ENCODE measurements at places on chromosomes 2 and 18. TPM values are rescaled to one million over a fixed set of nuclear protein-coding genes. Genes with fewer than 3 reads are reported as not detected.

SEPTIN10 gene
- 86.8 TPM for total RNA-seq

LANCL1 gene
- total RNA-seq, result 35.9 TPM

ASTL gene
- 0.79 TPM for total RNA-seq

DNA sequence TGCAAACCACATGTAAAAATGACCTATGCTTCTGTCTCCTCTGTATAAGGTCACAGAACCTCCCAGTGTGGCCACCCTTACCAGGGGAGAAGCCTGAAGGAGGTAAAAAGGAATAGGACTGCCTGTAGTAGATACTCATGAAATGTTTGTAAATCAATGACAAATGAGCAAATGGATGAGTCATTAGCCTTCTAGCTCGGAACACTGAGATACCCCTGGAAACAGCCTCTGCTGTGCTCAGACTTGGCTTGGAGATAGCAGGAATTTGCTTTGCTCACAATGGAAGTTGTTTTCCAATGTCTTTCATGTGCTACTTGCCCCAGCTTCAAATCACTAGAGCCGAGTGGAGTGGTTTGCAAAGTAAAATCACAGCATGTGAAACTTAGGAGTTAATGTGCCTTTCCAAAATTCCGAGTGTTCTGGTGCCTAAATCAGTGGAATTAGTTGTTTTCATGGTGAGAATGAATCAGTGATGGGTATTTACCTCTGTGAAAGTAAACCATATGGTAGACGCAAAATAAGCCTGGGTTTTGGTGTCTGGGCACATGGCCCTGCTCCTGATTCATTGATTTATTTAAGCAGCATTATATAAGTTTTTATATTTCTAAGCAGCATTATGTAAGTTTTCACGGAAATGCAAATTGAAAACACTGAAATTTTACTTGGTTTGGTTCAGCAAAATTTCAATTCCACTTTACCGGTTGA is 154.0 kb upstream of the MAP3K20 start:
- H3K4me3 ChIP-seq, result no peak overlapping the region
- no peak overlapping the region for H3K27ac ChIP-seq
- H3K36me3 ChIP-seq, result no peaks in the 10 kb centered on the region
- DNase-seq, result no peak
- no peaks in the 10 kb centered on the region for H3K4me1 ChIP-seq
- H3K27me3 ChIP-seq, result no peaks in the 10 kb centered on the region

DNA sequence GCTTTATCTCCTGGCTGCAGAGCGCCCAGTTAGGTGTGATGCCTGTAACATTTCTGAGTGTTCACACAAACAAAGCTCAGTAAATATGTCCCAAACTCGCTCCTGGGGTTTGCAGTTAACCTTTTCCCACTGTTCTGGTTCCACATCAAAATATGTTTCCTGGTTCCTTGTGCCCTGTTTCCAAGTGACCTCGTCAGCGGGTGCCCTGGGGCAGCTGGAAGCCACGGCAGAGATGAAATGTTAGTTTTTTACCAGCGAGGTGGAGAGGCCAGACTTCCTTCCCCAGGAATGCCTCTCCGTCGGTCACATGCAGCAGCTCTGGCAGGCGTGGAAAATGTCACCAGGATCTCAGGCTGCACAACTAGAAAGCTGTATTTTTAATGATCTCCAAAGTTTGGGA is 18.2 kb downstream of the NFATC1 start:
- H3K4me3 ChIP-seq, result no peak overlapping the region
- peak overlapping the region; percentile 60 for H3K27ac ChIP-seq
- peaks cover 3% of the 10 kb centered on the region for H3K36me3 ChIP-seq

GRCh38 chr2:88698027-88698413 is 6.5 kb downstream of the RPIA start:
- H3K4me1 ChIP-seq, result peaks cover 43% of the 10 kb centered on the region
- peaks cover 25% of the 10 kb centered on the region for H3K36me3 ChIP-seq
- no peak overlapping the region for H3K4me3 ChIP-seq
- H3K27ac ChIP-seq, result no peak overlapping the region
- no peaks in the 10 kb centered on the region for H3K27me3 ChIP-seq
- DNase-seq, result no peak

- H3K4me3 ChIP-seq, result no peak overlapping the region
- peaks cover 8% of the 10 kb centered on the region for H3K27me3 ChIP-seq
- peaks cover 11% of the 10 kb centered on the region for H3K36me3 ChIP-seq
- DNase-seq, result no peak
- no peak overlapping the region for H3K27ac ChIP-seq
- H3K4me1 ChIP-seq, result peaks cover 36% of the 10 kb centered on the region
Observed at GRCh38 chr18:10289951-10290637, 164.3 kb upstream of the APCDD1 start.

- H3K27me3 ChIP-seq, result no peaks in the 10 kb centered on the region
- no peak overlapping the region for H3K4me3 ChIP-seq
- H3K27ac ChIP-seq, result no peak overlapping the region
- peaks cover 3% of the 10 kb centered on the region for H3K36me3 ChIP-seq
- no peak for DNase-seq
Observed at GRCh38 chr18:48640566-48641270, 101.9 kb downstream of the CTIF start.

- H3K4me3 ChIP-seq, result no peak within 1 kb of the TSS
- H3K4me1 ChIP-seq, result peaks cover 6% of the 10 kb centered on the region
- H3K36me3 ChIP-seq, result no peaks in the 10 kb centered on the region
- H3K27me3 ChIP-seq, result no peaks in the 10 kb centered on the region
- H3K27ac ChIP-seq, result no peak within 1 kb of the TSS
Observed at GRCh38 chr18:43115076-43115921, at the start of gene RIT2. Gene RIT2 (minus strand): TSS chr18:43115685.

DNA sequence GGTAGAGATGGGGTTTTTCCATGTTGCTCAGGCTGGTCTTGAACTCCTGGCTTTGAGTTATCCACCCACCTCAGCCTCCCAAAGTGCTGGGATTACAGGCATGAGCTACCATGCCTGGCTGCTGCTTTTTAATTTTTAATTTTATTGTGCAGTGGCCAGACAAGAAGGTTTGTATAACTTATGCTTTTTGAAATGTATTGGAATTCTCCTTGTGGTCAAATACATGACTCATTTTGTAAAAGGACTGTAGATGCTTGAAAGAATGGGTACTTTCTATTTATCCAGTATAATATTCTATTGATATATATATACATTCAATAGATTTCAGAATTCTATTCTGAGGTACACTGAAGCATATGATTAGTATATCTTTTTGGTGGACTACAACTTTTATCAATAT is 82.6 kb upstream of the ST3GAL5 start:
- no peak overlapping the region for H3K27ac ChIP-seq
- H3K36me3 ChIP-seq, result peaks cover 6% of the 10 kb centered on the region
- peaks cover 11% of the 10 kb centered on the region for H3K27me3 ChIP-seq
- H3K4me3 ChIP-seq, result no peak overlapping the region
- no peaks in the 10 kb centered on the region for H3K4me1 ChIP-seq

- no peak overlapping the region for H3K27ac ChIP-seq
- H3K4me1 ChIP-seq, result peaks cover 6% of the 10 kb centered on the region
- no peaks in the 10 kb centered on the region for H3K27me3 ChIP-seq
- DNase-seq, result peak; percentile 84
- H3K36me3 ChIP-seq, result no peaks in the 10 kb centered on the region
- no peak overlapping the region for H3K4me3 ChIP-seq
Observed at GRCh38 chr2:227766373-227766883, 20.7 kb downstream of the SCYGR8 start.

All from WTC11 (cell line).